Lung microvascular endothelial cell (primary cell): ENCODE measurements at places on chromosomes 13 and 19. TPM values are rescaled to one million over a fixed set of nuclear protein-coding genes. Genes with fewer than 3 reads are reported as not detected.
A peak's percentile ranks its signal among the peaks of the same experiment; 100 is the strongest.

GRCh38 chr13:75326173-75327134 lies 155.5 kb downstream of the TBC1D4 start:
- peak; percentile 94 for DNase-seq

MAB21L1 gene
- total RNA-seq, result not detected in 2 replicates

CBLC gene
- not detected in 2 replicates for total RNA-seq

DNA sequence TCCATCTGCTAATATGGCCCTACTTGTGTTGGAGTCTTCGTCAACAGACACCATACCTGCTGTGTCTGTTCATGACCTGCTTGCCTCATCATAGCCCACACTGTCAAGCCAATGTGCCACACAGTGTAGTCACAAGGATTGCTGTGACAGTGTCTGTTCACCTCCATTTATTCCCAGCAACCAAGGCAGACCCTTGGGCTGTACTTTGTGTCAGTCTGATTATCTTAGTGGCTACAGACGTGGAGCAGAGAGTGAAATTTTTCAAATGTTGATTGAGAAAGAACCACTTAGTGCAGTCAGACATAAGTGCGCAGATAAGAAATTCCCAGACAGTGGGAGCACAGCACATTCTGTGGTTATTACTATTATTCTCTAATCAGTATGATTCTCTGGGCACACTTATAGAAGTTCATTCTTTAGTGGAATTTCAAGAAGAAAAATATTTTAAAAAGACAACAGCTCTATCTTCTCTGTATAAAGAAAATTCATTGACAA lies 184.6 kb downstream of the GPC6 start:
- no peak for DNase-seq

UHRF1 gene
- total RNA-seq, result 6.9 and 16.6 TPM in 2 replicates

- DNase-seq, result peak; percentile 41
Measured at GRCh38 chr13:30340331-30341250, 33.2 kb upstream of the KATNAL1 start.

RXFP2 gene
- total RNA-seq, result not detected in 2 replicates
